ENCODE measurements at places on chromosomes 16 and 17.

DNA sequence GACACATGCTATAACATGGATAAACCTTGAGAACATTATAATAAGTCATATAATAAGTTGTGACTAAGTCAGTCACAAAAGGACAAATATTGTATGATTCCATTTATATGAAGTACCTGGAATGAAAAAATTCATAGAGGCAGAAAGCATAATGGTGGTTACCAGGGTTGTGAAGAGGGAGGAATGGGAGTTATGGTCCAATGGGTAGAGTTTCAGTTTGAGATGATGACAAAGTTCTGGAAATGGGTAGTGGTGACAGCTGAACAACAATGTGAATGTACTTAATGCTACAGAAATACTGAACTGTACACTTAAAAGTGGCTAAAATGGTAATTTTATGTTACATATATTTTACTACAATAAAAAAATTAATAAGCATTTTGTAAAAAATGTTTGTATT, 49.7 kb downstream of the MYO1D start:
- H3K4me1 ChIP-seq = peaks cover 7% of the 10 kb centered on the region
- no peak overlapping the region for H3K27ac ChIP-seq
- no peaks in the 10 kb centered on the region for H3K36me3 ChIP-seq
- H3K4me3 ChIP-seq = no peak overlapping the region

DNA sequence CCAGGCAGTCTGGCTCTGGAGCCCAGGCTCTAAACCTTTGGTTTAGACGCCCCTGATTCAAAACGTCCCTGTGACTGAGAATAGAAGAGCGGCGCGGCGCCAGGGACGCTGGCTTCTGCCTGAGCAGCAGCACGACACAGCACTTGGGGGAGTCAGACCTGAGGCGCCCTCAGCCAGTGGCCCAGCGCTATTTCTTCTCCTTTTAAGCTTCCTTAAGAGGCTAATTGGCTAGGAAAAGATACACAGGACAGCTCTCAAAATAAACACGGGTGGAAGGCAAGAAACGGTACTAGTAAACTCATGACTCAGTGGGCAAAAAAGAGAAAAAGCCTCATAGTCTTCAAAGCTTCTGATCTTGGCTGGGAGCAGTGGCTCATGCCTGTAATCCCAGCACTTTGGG, 34.9 kb downstream of the GTF3C1 start:
- no peak overlapping the region for H3K4me3 ChIP-seq
- no peaks in the 10 kb centered on the region for H3K27me3 ChIP-seq
- no peak for DNase-seq

GRCh38 chr16:50909831-50910735, 168.2 kb downstream of the CYLD start:
- no peaks in the 10 kb centered on the region for H3K4me1 ChIP-seq
- no peak overlapping the region for H3K4me3 ChIP-seq
- H3K27ac ChIP-seq = no peak overlapping the region

DNA sequence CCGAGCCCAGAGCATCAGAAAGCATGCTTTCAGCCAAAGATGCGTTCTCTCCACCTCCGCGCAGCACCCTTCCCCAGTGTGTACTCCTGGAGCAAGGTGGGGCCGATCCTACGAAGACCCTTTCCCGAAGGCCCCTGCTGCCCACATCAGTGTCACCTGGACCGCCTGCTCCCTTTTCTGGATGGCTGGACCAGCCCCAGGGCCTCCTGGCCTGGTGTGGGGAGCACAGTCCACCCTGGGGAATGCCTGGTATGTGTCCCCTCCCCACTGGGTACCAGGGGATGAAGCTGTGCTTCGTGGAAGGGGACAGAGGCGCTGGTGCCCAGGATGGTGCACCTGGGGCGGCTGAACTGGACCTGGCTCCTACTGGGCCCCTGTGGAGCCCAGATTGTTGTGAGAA, 173.8 kb downstream of the SEC14L1 start:
- no peak overlapping the region for H3K4me3 ChIP-seq
- H3K27ac ChIP-seq = no peak overlapping the region
- no peak for DNase-seq
- no peaks in the 10 kb centered on the region for H3K36me3 ChIP-seq

DNA sequence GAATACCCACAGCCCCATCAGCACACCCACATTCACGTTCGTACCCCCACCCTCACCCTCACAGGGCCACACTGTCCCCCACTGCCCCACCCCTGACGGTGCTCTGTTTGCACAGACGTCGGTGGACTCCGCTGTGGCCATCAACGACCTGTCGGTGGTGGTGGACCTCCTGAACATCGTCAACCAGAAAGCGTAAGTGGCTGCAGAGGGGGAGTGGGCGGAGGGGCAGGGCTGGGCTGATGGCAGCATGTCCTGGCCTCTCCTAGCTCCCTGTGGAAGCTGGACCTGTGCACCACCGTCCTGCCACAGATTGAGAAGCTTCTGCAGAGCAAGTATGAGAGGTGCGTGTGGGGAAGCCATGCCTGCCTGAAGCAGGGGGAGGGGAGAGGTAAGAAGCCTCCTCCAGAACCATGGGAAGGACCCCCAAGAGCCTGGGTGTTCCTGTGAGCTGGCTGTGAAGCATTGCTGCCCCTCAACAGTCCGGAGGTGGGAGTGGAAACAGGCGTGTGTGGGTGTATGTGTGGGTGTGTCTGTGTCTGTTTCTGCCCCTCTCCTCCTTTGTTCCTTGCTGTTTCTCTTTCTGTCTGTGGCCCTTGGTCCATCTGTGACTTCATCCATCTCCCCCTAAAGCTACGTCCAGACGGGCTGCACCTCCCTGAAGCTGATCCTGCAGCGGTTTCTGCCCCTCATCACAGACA, 20.3 kb downstream of the KATNB1 start:
- no peaks in the 10 kb centered on the region for H3K4me1 ChIP-seq
- H3K27me3 ChIP-seq = no peaks in the 10 kb centered on the region
- no peak overlapping the region for H3K27ac ChIP-seq
- H3K36me3 ChIP-seq = no peaks in the 10 kb centered on the region
- H3K4me3 ChIP-seq = no peak overlapping the region

DNA sequence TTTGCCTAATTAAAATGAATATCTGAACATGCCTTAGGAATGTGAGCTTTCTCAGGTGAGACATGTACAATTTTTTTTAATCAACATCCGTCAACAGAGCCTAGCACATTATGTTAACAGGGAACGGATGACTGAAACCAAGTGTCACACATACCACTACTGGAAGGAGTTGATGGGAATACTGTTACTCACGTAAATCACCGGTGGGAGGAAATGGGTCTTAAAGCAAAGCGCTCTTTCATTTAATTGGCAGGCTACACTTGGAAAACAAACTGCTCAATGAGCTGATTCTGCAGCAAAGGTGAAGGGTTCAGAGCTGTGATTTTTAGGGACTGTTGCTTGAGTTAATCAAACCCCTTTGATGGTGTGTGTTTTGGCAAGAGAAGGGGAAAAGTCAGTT, 4.8 kb downstream of the CPPED1 start:
- H3K27me3 ChIP-seq = no peaks in the 10 kb centered on the region
- no peak overlapping the region for H3K27ac ChIP-seq
- peaks cover 8% of the 10 kb centered on the region for H3K4me1 ChIP-seq
- no peak for DNase-seq
- no peak overlapping the region for H3K4me3 ChIP-seq

GRCh38 chr16:48963901-48964615, 317.6 kb downstream of the CBLN1 start:
- H3K27me3 ChIP-seq = no peaks in the 10 kb centered on the region
- no peaks in the 10 kb centered on the region for H3K36me3 ChIP-seq

DNA sequence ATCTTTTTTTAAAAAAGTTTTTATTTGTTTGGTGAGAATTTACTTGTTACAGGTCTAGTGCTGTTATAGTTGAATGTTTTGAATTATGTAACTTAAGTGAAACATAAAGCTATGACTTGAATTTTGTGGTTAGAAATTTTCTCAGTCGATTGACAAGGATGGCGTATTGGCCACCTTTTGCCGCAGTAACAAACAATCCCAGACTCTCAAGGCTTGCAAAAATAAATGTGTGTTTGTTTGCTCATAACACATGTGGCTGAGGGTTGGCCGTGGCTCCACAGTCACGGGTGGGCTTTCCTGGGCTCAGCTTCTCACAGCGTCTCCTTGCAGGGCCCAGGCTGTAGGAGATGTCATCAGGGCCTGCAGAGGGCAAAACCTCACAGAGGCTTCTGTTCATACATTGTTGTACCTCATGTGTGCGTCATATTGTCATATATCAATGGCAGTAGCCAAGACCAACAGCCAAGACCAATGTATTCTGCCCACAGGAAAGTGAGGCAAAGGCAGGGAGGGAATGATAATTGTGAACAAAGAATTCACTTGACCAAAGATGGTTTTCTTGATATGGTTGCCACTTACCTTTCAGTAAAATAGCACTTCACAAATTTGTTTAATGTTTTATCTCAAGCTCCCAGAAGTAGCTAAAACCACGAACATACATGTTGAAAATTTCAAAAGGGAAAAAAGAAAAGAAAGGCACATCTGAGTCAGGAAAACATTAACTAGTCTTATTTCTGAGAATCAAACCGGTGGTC, 93.5 kb downstream of the WWOX start:
- DNase-seq = no peak
- H3K4me3 ChIP-seq = no peak overlapping the region
- no peaks in the 10 kb centered on the region for H3K36me3 ChIP-seq
- no peaks in the 10 kb centered on the region for H3K27me3 ChIP-seq
- no peaks in the 10 kb centered on the region for H3K4me1 ChIP-seq

GRCh38 chr17:1164935-1165556, 14.7 kb downstream of the ABR start:
- DNase-seq = no peak
- H3K27me3 ChIP-seq = no peaks in the 10 kb centered on the region
- H3K36me3 ChIP-seq = no peaks in the 10 kb centered on the region
- H3K4me3 ChIP-seq = no peak overlapping the region
- no peak overlapping the region for H3K27ac ChIP-seq

- DNase-seq = no peak
- H3K4me1 ChIP-seq = no peaks in the 10 kb centered on the region
- H3K4me3 ChIP-seq = no peak overlapping the region
- no peak overlapping the region for H3K27ac ChIP-seq
These were observed 241.8 kb upstream of the CIBAR2 start for GRCh38 chr16:85353839-85354685.

GRCh38 chr17:64661976-64662773, at the start of gene SMURF2:
Gene SMURF2, minus strand, starts transcription at chr17:64662307. Its CDS starts 427 bp downstream, at chr17:64661880.
- H3K27me3 ChIP-seq = no peaks in the 10 kb centered on the region
- peak; percentile 78 for DNase-seq
- H3K36me3 ChIP-seq = no peaks in the 10 kb centered on the region
- peak within 1 kb of the TSS; percentile 51 for H3K27ac ChIP-seq
- peaks cover 18% of the 10 kb centered on the region for H3K4me1 ChIP-seq

GRCh38 chr17:3693829-3694231, 2.1 kb downstream of the P2RX5 start:
- no peak overlapping the region for H3K4me3 ChIP-seq
- no peak for DNase-seq
- no peaks in the 10 kb centered on the region for H3K27me3 ChIP-seq
- peaks cover 13% of the 10 kb centered on the region for H3K36me3 ChIP-seq
- H3K4me1 ChIP-seq = peaks cover 21% of the 10 kb centered on the region
- no peak overlapping the region for H3K27ac ChIP-seq

DNA sequence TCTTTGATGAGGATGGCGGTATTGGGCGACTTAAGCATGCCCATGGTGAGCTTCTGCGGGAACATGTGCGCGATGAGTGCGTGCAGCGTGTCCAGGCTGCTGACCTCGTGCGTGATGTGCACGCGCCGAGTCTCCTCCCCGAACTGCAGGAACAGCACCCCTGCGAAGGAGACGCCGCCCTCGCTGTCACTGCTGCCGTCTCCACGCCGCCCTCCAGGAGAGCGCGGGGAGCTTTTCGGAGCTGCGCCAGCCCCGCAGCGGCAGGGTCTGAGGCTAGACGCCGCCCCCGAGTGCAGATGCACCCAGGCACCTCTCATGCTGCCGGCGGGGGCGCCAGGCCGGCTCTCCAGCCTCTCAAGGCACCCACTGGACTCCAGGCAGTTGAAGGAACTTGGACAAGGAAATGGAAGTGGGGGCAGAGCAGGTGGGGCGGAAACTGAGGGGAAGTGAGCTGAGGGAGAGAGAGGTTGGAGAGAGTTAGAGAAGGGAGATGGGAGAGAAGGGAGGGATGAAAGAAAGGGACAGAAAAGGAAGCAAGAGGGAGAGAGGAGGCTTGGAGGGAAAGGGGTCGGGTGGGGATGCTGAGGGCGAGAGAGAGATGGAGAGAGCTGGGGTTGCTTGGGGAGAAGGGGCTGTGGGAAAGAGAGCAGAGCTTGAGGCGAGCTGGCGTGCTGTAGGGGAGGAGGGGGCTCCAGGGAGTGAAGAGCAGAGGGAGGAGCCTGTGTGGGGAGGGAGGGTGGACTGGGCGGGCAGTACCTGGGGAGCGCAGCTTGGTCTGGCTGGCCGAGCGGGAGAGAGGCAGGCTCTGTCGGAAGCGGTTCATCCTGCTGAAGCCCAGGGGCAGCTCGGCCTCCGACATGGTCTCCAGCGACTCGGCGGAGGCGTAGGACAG, 42.1 kb downstream of the SRCIN1 start:
- H3K4me1 ChIP-seq = peaks cover 29% of the 10 kb centered on the region
- no peak for DNase-seq
- no peak overlapping the region for H3K27ac ChIP-seq
- no peak overlapping the region for H3K4me3 ChIP-seq

DNA sequence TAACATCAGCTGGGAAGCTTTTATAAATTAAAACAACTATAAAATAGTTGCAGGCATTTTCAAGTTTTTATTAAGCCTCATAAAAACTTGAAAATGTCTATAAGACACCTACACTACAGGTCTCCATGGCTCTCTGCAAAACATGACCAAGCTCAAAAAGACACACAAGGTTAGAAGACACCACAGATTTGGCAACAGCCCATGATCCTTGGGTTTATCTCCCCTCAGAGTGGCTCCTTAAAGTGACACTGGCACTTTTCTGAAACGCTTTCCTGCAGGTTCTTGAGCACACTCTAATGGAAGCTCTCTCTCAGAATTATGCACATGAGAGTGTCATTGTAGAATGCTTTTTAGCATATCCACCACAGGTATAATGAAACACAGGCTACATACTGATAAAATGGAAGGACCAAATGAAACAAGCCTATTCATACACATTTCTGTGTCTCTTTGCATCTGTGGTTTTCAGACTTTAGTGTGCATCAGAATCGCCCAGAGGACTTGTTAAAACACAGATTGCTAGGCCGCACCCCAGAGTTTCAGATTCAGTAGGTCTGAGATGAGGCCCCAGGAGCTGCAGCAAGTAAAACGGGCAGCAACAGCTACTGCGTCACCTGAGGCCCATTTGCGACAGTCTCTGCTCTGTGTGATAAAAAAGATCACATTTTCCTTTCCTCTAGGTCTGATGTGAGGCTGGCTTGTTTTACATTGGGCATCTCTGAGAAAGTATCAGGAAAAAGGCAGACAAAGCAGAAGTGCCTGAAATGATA, 75.0 kb upstream of the WSB1 start:
- H3K4me1 ChIP-seq = peaks cover 21% of the 10 kb centered on the region
- DNase-seq = no peak
- peak overlapping the region; percentile 26 for H3K4me3 ChIP-seq
- H3K27ac ChIP-seq = peak overlapping the region; percentile 58
- no peaks in the 10 kb centered on the region for H3K27me3 ChIP-seq
- H3K36me3 ChIP-seq = no peaks in the 10 kb centered on the region

DNA sequence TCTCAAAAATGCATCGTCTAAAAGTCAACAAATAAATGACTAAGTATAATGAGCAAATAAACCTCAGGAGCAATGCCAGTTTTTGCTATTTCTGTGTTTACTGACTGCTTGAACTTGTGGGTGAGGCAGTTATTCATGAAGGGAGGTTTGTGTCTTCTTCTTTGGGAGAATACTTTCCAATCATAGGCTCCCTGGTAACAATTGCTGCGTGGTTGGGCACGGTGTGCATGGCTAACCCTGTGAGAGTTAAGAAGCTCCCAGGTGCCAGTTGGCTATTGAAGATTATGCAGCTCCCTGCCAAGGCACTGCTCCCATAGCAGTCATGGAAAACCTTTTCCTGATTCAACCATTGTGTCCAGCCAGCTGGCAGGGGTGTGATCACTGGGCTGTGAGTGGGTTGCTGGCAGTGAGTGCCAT, 775.9 kb upstream of the GOT2 start:
- no peak overlapping the region for H3K4me3 ChIP-seq
- no peak overlapping the region for H3K27ac ChIP-seq
- no peaks in the 10 kb centered on the region for H3K36me3 ChIP-seq
- no peak for DNase-seq
- no peaks in the 10 kb centered on the region for H3K27me3 ChIP-seq
